ENCODE measurements at places on chromosomes 2 and 18.

GRCh38 chr2:118853129-118853640 is 5.7 kb upstream of the EN1 start:
- DNase-seq, result no peak

GRCh38 chr18:63979409-63979920 is 9.6 kb downstream of the SERPINB8 start:
- no peak for DNase-seq

- DNase-seq, result no peak
Measured at GRCh38 chr2:26144031-26144430, 28.9 kb upstream of the GAREM2 start.

- DNase-seq, result no peak
Measured at GRCh38 chr2:216073773-216074172, 7.8 kb downstream of the PECR start.

DNA sequence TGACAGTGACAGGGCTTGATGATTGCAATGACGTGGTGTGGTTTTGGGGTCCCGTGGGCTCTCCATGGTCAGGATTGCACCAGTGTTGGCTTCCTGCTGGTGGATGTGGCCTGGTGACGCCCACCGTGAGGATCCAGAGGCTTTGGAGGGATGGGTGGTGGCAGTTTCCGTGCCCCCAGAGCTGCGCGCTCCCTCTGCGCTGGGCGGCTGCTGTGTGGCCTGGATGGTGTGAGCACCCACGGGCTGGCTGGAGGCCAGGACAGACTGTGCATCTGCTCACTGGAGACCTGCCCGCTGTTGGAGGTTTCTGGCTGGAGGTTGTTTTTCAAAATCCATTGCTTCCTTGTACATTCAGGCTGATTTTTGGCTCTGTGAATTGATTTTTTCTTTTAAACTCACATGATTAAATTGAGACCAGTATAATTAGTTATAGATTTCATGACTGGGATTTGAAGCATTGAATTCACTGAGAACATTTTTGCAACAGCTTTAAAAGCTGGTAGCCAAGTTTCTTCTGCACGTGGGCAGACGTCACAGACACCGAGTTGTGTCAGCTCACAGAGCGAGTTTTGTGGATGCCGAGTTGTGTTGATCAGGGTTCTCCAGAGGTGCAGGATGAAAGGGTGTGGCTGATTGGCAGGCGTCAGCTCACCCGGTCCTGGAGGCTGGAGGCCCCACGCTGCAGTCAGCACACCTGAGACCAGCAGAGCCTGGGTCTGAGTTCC is 72.7 kb downstream of the KCNG2 start:
- no peak for DNase-seq

GRCh38 chr2:86160156-86160952 is 34.9 kb downstream of the IMMT start:
- DNase-seq, result no peak

DNA sequence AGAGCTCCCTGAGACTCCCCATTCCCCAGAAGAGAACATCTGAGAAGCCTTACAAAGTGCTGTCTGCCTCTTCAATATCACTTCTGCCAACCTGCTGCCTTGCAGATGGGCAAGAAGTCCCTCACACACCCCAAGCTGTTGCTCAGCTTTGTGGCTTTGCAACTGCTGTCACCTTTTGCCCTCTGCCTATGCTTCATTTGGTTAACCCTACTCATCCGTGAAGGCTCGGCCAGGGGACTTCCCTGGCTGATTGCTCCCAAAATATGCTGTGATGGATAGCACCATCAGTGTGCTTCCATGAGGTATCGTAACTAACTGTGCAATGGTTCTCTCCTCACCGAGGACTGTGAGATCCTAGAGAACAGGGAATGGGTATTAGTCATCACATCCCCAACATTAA is 88.9 kb upstream of the CYP1B1 start:
- no peak for DNase-seq

DNA sequence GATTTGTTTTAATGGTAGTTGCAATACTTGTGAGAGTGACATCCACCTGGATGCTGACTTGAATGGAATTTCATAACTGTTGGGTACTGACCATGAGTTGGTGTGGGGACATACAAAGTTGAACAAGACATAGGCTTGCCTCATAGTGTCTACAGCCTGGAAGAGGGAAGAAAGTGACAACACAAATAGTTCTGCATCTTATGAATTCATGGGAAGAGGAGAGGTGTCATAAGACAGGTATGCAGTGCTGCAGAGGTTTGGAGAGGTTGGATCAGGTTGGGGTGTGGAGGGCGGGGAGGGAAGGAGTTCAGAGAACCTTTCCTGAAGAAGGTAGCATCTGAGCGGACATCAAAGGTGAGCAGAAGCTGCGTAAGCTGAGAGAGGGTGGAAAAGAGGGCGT is 44.0 kb downstream of the HRH4 start:
- DNase-seq, result no peak

DNA sequence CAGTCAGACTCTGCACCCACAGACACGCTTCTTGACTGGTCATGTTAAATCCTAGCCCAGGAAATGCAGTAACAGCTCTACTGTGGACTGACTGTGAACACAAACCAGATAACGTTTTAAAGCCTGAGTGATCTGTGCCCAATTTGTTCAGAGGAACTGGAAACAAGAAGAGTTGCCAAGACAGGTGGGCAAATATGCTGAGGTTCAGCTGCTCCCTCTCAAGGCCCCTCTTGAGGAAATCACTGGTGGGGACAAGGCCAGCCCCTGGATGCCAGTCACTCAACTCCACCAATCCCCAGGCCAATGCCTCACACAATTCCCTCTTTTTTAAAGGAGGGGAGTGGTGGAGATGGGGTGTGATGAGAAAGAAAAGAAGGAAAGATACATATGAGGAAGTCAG is 261.2 kb downstream of the ALK start:
- no peak for DNase-seq

GRCh38 chr2:164498836-164499235 is 122.4 kb downstream of the GRB14 start:
- no peak for DNase-seq

DNA sequence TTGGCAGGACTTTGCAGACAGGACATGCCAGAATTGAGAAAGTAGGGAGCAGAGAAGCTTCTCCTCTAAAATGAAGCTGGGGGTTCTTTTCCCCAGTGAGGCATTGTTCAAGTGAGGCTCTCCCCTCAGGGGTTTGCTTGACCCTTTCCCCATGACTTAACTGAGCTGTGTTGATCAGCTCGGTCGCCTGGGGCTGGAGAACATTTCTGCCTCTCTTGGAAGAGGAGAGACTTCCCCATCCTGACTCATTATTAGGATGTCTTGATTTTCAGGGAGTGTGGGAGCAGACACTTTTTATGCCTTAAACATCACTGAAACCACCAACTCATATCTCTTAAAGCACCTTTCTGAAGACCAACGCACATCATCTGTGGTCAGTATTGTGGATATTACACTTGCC is 27.9 kb upstream of the GLI2 start:
- no peak for DNase-seq

DNA sequence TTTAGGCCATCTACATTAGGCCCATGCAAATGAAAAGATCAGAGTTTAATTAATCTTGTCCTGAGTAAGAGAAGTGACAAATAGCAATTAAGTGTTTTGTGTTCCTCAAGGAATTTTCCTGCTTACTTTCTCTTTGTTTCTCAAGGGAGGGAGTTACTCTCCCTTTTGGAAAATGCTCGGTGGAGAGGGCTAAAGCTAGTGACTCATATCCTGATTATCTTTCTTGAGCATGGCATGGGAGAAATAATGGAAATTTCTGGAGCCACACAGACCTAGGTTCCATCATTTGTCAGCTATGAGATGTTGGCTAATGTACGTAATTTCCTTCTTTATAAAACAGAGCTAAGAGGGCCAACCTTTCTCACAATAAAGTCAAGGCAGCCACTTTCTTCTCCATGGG is 177.1 kb downstream of the ETAA1 start:
- no peak for DNase-seq

DNA sequence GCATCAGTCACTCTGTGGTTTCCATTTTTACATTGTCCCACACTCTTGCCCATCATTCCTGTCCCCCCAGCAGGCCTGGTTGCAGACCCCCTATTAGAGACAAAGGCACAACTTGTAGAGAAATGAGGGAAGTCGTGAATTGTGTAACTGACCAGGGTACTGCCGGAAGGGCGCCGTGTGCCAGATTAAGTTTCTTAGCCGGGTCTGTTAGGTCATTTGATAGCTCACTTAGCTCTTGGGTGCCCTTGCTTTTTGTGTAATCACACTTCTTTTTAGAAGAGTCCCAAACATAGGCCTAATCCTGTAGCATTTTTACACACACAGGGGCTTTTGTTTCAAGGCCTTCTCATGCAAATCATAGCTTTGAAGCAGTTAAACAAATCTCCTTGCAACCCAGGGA is 87.2 kb downstream of the CTAGE1 start:
- DNase-seq, result no peak

DNA sequence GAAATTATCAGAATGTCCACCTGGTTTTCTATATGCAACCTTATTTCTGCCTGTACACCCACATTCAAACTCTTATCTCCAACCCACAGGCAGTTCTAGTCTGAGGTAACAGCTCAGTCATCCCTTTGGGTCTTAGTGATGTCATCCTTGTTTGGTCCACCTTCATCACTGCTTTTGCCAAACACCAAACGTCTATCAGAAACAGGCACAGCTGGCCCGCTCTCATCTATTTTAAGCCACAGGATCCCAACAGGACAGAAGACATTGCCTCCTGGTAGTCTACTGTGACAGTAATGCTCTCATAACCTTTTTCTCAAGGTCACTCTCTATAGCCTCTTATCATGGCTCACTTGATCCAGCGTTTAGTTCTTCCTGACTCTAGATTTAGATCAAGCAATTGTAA is 99.0 kb upstream of the CHAC2 start:
- no peak for DNase-seq

DNA sequence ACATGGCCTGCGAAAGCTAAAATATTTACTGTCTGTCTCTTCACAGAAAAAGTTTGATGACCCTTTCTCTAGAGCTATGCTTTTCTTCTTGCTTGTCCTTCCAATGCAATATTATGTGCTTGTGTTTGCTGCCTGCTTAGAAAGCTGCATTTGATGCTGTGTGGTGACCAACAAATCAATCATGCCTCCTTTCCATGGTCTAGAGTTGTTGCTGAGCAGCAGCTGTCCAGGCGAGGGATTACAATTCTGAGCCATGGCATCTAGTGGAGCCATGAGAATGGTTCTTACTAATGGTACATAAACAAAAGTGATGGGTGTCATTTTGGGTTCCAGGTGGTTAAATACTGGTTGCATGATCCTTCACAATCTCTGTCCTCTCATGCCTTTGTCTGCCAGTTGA is 1142.1 kb downstream of the DPP10 start:
- DNase-seq, result no peak

DNA sequence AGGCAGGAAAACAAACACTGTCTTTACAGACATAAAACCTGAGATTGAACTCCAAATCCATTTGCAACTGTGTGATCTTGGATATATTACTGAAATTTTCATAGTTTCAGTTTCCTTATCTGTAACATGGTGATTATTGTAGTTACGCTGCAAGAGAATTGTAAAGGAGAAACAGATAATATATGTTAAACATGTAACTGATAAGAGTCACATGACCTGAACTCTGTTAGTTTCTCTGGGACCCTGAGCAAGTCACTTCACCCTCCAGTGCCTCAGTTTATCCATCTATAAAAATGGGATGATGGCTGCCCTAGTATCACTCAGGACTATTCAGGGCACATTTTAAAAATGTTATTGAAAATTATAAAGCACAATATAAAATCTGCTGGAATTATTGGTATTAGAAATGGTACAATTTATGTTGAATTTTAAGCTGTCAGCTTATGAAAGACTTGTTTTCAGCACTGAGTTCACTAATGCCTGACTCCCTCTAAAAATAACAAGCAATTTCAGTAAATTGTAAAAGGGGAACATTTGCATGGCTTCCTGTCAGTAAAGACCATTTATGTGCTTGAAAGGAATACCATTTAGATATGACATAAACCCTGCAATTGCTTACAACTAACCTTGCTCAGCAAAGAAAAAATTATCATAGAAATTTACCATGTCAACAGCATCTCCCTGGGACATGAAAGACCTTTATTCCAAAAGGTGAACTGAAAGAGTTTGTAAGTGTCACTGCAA is 393.5 kb downstream of the RAD51AP2 start:
- no peak for DNase-seq

- no peak for DNase-seq
Measured at GRCh38 chr2:65431421-65432226, 775 bp downstream of the SPRED2 start.

DNA sequence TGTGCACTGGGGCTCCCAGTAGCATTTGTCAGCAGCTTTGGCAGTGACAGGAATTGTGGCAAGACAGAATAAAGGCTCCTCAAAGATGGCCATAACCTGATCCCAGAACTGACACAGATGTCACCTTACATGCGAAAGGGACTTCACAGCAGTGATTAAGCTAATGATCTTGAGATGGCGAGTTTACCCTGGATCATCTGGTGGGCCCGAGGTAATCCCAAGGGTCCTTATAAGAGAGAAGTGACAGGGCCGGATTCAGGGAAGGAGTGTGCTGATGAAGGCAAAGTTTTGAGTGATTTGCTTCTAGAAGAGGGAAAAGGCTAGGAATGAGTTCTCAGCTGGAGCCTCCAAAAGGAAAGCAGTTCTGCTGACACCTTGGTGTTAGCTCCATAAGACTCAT is 333.9 kb downstream of the LPIN1 start:
- no peak for DNase-seq

GRCh38 chr2:135256531-135257260 is 204.6 kb downstream of the RAB3GAP1 start:
- DNase-seq, result no peak

DNA sequence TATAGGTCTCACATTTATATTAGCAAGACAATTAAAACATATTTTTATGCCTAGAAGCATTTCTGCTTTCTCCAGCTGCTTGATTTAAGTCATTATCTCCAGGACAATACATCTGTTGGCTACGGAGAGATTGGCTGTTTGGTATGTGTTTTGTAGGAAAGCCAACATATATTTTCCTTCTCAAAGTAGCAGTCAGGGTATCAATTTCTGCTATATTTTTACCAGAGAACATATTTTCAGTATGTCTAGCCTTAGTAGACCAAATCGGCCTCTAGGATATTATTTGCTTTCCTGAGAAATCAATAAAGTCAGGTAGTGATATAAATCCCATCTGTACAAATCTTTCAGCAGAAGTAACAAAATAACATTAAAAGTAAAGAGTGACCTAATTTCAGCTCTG is 150.0 kb upstream of the COL3A1 start:
- DNase-seq, result no peak

DNA sequence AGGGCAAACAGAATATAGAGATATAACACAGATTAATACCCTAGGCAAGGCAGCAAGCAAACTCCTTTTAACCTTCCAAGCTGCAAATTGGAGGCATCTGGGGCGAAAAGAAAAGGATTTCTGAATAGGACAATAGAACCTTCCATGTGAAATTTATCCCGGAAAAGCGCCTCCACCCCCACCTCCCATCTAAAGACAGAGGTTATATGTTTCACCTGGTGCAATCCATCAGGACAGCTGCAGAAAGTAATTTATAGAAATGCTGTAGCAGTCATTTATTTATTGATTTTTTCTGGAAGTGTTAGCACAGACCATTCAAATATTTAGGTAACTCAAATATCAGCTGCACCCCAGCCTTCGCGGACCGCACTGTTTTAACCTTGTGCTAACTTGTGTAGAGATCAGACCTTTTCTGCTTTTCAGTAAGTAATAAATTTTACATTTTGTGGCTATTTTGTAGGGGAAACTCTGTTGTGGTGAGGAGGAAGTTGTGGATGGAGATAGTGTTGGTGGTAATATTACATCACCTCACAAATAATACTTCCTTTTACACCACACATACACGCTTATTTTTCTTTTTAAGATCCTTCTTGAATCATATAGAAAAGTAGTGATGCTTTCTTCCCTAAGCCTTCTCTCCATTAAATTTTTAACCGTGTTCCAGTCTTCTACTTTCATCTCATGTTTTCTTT is 919.3 kb upstream of the CDH2 start:
- no peak for DNase-seq
